ENCODE measurements at places on chromosomes 1 and 21. TPM values are rescaled to one million over a fixed set of nuclear protein-coding genes. Genes with fewer than 3 reads are reported as not detected.

The MFAP2 gene
- total RNA-seq, result 9.0 TPM

The RORC gene
- total RNA-seq, result 0.33 TPM

The COL9A2 gene
- total RNA-seq, result 0.40 TPM

The RPTN gene
- total RNA-seq, result not detected

The DNALI1 gene
- total RNA-seq, result 1.3 TPM

The TBX15 gene
- total RNA-seq, result 0.17 TPM

The ARHGEF2 gene
- 79.4 TPM for total RNA-seq

The GABPA gene
- total RNA-seq, result 13.3 TPM

The PLK3 gene
- total RNA-seq, result 53.5 TPM

The ST6GALNAC5 gene
- total RNA-seq, result 3.7 TPM

The ZNF695 gene
- 1.7 TPM for total RNA-seq

The DAB1 gene
- total RNA-seq, result not detected

The ANGPTL1 gene
- not detected for total RNA-seq

The TNFAIP8L2 gene
- not detected for total RNA-seq

The MPL gene
- not detected for total RNA-seq

The MROH7 gene
- total RNA-seq, result not detected

The PADI1 gene
- total RNA-seq, result 0.40 TPM

The MIXL1 gene
- not detected for total RNA-seq

The ETV3L gene
- not detected for total RNA-seq

The RGS1 gene
- not detected for total RNA-seq

Measured in mammary epithelial cell (primary cell).